ENCODE measurements at places on chromosomes 3 and 15. TPM values are rescaled to one million over a fixed set of nuclear protein-coding genes. Genes with fewer than 3 reads are reported as not detected.

The FGF12 gene
- total RNA-seq, result not detected

The ZNF80 gene
- total RNA-seq, result 0.33 TPM

The ERC2 gene
- not detected for total RNA-seq

The GHSR gene
- not detected for total RNA-seq

The NCK1 gene
- 32.3 TPM for total RNA-seq

The CYP1A1 gene
- total RNA-seq, result 1.1 TPM

The CHRD gene
- 0.21 TPM for total RNA-seq

The HESX1 gene
- 0.90 TPM for total RNA-seq

The CHRNA7 gene
- total RNA-seq, result not detected

The PAQR5 gene
- total RNA-seq, result 0.15 TPM

The ZCWPW2 gene
- 0.39 TPM for total RNA-seq

The SCG5 gene
- 2.2 TPM for total RNA-seq

The SLC6A1 gene
- not detected for total RNA-seq

The C2CD4A gene
- 2.6 TPM for total RNA-seq

The PLIN1 gene
- total RNA-seq, result 0.17 TPM

The RPL4 gene
- 5,211 TPM for total RNA-seq

The C3orf70 gene
- total RNA-seq, result not detected

The KNG1 gene
- total RNA-seq, result not detected

The FBXO40 gene
- total RNA-seq, result not detected

The SLC22A14 gene
- total RNA-seq, result not detected

The STAB1 gene
- 0.14 TPM for total RNA-seq

Measured in activated CD4-positive, alpha-beta memory T cell treated with anti-CD3 and anti-CD28 coated beads for 36 hours (primary cell).